ENCODE measurements at places on chromosomes 3 and 15.

DNA sequence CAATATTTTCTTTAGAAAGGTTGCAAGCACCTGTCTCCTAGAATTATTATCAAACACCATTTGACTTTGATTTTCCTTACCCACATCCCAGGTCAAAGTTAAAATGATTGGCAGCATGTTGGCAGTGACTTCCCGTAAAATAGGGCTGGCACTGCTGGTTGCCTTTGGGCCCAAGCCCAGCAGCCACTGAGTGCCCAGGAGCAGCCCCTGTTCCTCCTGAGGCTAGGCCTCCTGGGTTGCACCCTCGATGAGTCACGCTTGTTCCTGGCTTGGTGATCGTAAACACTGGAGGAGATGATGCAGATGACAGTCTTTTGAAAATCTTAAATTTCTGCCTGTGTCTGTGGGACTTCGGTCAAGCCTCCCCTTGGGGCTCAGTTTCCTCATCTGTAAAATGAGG lies 290.0 kb downstream of the TLE3 start:
- DNase-seq, result no peak

GRCh38 chr15:35186346-35186745 lies 101.3 kb upstream of the NANOGP8 start:
- DNase-seq, result no peak

DNA sequence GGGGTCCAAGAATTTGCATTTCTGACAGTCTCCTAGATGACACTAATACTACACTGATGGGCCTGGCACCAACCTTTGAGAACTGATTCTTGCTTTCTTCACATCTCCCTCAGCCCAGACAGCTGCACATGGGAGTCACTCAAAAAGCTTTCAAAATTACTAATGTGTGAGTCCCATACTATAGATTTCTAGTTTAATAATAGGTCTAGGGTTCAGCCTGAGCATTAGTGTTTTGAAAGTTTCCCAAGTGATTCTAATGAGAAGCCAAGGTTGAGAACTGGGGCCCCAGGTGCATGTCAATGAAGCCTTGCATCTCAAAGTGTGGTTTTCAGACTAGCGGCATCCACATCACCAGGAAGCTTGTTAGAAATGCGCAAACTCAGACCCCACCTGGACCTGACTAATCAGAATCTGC lies 159.9 kb upstream of the CMC1 start:
- no peak for DNase-seq

- no peak for DNase-seq
Measured at GRCh38 chr15:37076543-37076942, 23.8 kb downstream of the MEIS2 start.

GRCh38 chr3:156741935-156742334 lies 67.5 kb downstream of the TIPARP start:
- no peak for DNase-seq

DNA sequence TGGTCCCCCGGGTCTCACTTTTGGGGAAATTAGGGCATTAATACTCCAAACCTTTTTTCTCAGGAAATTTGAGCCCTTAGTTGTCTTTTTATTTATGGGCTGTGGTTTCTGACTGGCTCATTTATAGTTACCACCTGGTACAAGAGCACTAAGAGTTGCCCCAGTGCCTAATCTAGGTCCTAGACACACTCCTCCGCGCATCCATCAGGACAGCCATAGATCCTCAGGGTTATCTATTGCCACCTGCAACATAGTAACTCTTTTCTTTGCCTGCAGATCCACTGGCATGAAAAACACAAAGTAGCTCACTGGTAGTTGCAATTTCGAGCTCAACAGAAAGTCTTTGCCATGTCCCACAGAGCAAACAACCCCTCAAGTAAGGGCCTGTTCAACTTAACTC lies 576.4 kb upstream of the ROBO2 start:
- DNase-seq, result no peak

DNA sequence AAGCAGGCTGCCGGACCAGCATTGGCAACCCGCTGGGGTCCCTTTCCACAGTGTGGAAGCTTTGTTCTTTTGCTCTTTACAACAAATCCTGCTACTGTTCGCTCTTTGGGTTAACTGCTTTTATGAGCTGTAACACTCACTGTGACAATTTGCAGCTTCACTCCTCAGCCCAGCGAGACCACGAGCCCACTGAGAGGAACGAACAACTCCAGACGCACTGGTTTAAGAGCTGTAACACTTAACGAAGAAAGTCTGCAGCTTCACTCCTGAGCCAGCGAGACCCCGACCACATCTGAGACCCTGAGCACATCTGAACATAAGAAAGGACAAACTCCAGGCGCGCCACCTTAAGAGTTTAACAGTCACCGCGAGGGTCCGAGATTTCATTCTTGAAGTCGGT lies 10.7 kb upstream of the CCR4 start:
- DNase-seq, result no peak

- DNase-seq, result no peak
Measured at GRCh38 chr3:63167113-63167512, 111.0 kb upstream of the SYNPR start.

GRCh38 chr3:89740881-89741177 lies 633.4 kb downstream of the EPHA3 start:
- no peak for DNase-seq

DNA sequence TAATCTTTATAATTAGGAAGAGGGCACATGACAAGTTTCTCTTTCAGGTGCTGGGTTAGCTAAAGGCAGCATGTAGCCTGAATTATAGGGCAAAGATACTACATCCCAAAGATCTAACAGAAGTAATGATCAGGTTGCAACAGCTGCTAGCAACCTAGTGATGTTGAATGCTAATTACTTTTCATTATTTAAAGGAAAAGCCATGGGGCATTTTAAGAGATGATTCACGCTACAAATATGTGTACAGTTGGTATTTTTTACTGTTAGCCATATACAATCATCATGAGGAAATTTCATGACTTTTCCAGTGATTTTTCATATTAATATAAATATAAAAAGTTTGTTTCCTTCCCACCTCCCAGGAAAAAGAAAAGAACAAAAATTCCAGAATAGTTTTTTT lies 43.0 kb downstream of the NEK10 start:
- no peak for DNase-seq

Data from spinal cord (tissue), 10 donors.